Upper lobe of left lung (tissue), 6 donors: ENCODE measurements at places on chromosomes 2 and 18. TPM values are rescaled to one million over a fixed set of nuclear protein-coding genes. Genes with fewer than 3 reads are reported as not detected.

Gene HOXD4
- total RNA-seq = 0.79 TPM

Gene HOXD12
- not detected for total RNA-seq

Gene SESTD1
- 61.1 TPM for total RNA-seq

Gene MROH2A
- not detected for total RNA-seq

Gene RRM2
- total RNA-seq = 3.6 TPM

Gene RSAD2
- 11.3 TPM for total RNA-seq

Gene SPEG
- 2.3 TPM for total RNA-seq

Gene TMBIM1
- 182 TPM for total RNA-seq

Gene CXCR1
- 9.1 TPM for total RNA-seq

DNA sequence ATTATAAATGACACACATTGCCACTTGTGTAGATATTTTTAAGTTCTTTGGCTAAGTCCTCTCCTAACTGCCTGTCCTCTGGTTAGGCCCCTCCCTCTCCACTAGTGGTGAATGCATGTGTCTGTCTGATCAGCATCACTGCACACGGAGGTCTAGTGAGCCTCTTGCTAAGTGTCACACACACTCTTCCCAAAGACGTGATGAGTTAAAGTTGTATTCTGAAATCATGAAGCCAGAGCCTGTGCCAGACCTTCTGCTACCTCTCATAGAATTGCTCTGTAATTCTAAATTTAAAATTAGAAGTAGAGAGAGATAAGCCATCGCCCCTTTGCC lies 41.3 kb downstream of the RALB start:
- no peak for DNase-seq

- DNase-seq = no peak
Observed at GRCh38 chr2:150591496-150592285, 104.2 kb upstream of the RND3 start.

DNA sequence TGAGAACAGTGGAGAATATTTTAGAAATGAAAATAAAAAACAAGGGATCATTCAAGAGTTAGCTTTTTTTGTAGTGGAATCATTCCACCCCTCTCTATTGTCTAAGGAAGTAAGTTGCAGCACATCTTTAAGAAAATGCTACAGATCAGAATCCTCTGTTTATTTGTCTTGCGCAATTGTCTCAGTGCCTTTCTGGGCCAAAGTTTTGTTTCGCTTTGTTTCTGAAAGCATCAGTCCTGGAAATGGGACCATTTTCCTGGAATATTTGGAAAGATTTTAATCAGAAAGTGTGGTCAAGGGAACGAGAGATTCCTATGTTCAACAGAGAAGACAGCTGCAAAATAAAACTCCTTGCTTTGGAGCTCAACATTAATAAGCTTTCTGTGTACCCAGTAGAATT lies 74.0 kb downstream of the NRXN1 start:
- DNase-seq = no peak

- no peak for DNase-seq
Observed at GRCh38 chr18:1078301-1078700, 173.6 kb downstream of the ADCYAP1 start.

- DNase-seq = no peak
Observed at GRCh38 chr2:160507464-160507863, 13.9 kb upstream of the RBMS1 start.

DNA sequence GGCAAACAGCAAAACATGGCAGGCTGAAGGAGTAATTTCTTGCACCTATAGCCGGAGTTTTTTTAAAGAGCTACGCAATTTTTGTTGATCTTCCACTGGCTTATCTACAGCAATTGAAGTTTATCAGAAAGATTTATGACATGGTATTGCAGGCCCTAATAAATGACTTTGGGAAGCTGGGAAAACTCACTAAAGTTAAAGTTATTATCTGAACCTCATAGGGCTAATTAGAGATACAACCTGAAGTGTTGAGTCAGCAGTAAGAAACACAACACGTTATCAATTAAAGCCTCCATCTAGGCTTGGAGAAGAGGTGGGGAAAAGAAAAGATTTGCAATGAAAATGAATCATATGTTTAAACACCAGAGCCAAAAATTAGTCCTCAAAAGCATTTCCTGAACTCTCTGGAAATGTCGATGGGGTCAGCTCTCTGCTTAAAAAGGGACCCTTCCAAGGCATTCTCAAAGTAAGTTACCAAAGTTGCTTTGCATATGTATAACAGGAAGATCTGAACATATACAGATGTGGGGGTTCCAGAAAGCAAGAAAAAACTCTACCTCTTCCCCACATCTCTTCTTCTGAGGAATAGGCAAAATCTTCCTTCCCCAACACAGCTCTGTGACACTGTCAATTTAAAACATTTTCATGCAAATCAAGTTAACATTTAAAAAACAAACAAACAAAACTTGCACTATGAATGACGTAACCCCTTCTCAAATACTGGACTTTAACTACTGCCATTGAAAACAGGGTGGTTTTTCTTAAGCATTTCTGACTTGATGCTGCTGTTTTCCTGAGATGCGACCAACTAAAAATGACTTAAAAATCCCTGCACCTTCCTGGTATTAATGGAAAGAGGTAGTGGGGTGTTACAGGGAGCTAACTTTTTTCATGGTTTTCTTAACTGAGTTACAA lies 915.6 kb downstream of the NRXN1 start:
- DNase-seq = no peak

GRCh38 chr2:227188292-227188691 lies 23.9 kb downstream of the COL4A3 start:
- peak; percentile 61 for DNase-seq

- peak; percentile 86 for DNase-seq
Observed at GRCh38 chr2:96554293-96555145, 18.0 kb downstream of the ARID5A start.

- DNase-seq = no peak
Observed at GRCh38 chr2:101307503-101307902, 998 bp downstream of the RNF149 start.

GRCh38 chr18:13070460-13070859 lies 79.3 kb downstream of the CEP192 start:
- no peak for DNase-seq

GRCh38 chr2:215862351-215862771 lies 151.0 kb downstream of the MREG start:
- no peak for DNase-seq

DNA sequence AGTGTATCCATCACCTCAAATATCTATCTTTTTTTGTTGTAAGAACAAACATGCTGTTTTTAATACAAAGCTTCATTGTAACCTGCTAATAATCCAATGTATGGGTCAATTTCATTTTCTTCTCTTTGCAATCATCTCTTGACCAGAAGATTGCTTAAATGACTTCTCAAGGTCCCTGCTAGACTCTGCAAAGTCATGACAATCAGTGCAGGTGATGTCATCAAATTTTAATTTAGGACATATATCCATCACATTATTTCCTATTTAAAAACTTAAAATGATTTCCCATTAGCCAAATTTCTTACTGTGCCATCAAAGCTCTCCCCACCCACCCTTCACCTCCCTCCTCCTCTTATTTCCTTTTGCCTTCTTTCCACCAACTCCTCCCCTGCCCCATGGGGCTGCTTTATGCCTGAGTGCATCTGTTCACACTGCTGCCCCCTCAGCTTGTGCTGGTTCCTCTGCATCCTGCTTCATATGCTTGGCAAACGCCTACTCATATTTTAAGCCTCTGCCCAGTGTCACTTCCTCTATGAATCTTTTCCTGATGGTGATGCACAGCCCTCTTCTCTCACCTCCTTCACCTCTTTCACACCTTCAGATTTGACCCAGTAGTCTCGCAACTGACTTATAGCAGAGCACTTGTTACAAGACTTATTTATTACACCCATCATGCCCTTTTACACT lies 20.3 kb downstream of the PLEK start:
- DNase-seq = no peak

DNA sequence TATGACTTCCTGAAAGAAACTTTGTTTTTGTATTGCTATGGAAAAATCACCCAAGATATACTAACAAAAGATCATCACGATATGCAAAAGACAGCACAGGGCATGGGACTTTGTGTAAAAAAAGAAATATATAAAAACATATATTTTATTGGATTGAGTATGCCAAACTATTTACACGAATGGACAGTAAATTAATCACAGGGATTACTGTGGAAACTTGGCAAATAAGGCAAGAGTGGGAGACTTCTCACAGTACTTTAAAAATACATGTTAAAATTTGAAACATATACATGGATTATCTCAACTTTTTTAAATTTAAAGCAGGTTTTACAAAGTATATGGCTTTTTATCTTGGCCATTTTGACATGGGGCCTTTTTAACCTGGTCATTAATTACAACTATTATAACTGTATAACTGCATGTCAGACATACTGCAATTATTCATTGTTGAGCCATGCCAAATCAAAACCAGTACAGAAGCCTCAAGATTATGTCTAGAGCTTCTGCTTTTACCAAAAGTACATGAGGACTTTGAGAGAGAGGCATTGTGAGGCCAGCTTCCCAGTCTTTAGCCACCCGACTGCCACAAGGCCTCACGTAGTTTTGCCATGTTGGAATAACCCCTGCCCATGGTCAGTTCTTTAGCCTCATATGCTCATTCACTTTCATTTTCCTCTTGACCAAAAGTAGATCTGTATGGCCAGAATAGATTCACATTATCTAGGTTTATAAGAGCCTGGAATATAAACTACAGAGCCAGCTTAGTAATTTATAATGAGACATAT lies 419.8 kb downstream of the SETBP1 start:
- no peak for DNase-seq

GRCh38 chr2:127092306-127092705 lies 14.6 kb downstream of the BIN1 start:
- DNase-seq = peak; percentile 61

DNA sequence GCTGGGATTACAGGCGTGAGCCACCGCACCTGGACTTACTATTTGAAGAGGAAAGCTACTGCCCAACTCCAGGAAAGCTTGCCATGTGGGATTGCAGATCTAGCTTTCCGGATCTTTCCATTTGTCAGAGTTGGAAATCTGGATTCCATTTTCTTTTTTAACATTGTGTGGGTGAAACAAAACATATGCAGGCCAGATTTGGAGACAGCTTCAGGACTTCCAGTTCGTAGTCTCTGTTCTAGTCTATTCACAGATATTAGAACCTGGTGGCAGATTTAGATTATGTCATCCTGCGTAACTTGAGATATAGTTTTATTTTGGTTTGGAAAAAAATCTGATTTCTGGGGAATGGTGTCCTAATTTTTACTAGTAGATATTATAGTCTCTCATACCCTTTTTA lies 70.5 kb downstream of the ZNF236 start:
- no peak for DNase-seq

DNA sequence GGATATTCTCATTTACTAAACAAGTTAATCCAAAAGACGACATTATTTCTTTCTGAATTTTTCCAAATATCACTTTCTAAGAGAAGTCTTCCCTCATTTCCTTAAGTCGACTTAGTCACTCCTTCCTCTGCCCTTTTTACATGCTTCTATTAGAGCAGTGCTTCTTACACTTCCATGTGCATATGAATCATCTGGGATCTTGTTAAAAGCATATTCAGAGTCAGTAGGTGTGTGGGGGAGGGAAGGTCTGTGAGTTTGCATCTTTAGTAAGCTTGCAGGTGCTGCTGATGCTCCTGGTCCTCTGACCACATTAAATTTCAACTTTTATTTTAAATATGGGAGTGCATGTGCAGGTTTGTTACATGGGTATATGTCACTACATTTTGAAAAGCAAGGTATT lies 582.6 kb downstream of the NRXN1 start:
- DNase-seq = no peak

GRCh38 chr2:18380321-18380720 lies 180.1 kb downstream of the RDH14 start:
- DNase-seq = no peak

DNA sequence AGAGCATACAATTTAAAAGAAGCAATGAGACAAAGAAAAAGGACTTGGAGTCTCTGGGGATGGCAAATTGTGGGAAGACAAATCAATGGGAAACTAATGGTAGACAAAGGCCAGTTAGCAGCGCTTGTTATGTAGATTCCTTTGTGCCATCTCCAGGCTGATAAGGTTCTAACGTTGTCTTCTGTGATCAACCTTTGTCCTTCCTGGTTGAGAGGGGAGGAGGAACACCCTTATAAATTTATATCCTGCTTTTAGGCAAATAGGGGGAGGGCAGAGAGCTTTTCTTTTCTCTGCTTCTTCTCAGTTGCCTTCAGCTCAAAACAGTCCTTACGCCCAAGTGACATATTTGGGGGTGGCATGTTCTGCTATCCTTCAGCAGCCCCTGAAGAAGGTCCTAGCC lies 89.8 kb downstream of the STPG4 start:
- DNase-seq = no peak

- no peak for DNase-seq
Observed at GRCh38 chr2:110134025-110134424, 18.4 kb upstream of the MALL start.

DNA sequence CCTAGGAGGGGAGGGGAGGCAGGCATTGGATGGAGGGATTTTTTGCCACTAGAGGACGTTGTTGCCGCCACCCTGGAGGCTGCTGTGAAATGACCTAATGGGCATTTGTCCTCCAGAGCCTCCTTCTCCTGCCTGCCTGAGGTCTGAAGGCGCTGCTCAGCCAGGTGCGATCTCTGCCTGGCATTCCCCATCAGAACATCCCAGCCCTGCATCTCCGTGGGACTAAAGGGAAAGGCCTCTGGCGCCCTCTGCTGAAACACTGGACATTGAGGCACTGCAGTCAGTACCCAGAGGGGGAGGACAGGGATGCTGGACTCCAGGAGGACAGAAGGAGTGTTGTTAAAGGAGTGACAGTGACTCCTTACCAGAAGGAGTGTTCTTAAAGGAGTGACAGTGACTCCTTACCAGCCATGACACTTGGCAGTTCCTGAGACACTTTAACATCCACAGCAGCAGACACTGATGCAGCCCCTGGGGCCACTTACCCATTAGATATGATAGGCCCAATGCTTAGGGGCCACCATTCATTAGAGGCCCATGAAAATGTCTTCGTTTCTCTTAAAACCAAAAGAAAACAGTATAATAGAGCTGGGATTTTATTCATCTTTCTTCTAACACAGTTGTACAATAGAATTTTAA lies 17.0 kb downstream of the THNSL2 start:
- no peak for DNase-seq
